NCI-H1417 treated with DMSO at 0.1 percent for 48 hours (cell line): ENCODE measurements at places on chromosomes 3 and 15.

GRCh38 chr3:8723612-8724011 lies 10.0 kb upstream of the CAV3 start:
- DNase-seq: no peak

- no peak for DNase-seq
Observed at GRCh38 chr3:197746801-197747237, 2.9 kb upstream of the FYTTD1 start.

DNA sequence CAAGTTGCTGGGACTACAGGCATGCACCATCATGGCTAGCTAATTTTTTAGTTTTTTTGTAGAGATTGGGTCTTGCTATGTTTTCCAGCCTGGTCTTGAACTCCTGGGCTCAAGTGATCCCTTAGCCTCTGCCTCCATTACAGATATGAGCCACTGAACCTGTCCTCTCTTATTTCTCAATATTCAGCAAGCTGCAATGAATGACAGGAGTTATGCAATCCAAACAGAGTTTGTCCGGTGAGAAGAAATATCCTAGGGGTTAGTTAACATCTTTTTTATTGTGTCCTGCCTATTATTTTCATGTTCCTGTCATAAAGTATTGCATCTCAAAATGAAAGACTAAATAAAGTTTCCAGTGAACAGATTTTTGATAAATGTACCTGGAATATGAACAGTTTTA lies 1161.4 kb downstream of the OTOL1 start:
- DNase-seq: no peak

- no peak for DNase-seq
Observed at GRCh38 chr3:157136647-157137387, 23.1 kb downstream of the CCNL1 start.

DNA sequence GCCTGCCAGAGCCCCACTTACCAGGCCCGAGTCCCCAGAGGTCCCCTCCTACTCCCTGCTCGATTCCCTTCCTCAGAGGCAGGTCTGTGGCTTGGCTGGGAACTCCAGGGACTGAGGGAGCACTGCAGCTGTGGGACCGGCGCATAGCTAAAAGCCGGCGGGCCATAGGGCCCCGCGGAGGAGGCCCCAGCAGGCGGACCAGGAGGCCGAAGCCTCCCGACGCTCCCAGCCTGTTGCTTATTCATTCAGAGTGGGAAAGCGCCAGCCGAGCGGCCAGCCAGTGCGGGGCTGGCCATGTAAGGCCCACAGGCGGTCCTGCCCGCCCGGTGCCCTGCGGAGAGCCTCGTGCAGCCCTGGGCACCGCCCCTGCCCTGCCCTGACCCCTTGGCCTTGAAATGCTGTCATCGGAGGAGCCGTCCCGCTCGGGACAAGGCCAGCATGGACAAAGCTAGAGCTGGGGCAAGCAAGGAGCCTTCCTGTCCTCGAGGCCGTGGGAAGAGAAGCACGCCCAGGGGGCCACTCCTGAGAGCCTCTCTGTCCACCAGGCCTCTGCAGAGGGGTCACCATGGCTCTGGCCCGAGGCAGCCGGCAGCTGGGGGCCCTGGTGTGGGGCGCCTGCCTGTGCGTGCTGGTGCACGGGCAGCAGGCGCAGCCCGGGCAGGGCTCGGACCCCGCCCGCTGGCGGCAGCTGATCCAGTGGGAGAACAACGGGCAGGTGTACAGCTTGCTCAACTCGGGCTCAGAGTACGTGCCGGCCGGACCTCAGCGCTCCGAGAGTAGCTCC lies at the start of gene LOXL1:
TSS of gene LOXL1 (plus strand) at position 244 of the 784 bp plus-strand sequence. CDS start at position 566, 322 bp downstream.
- no peak for DNase-seq

GRCh38 chr3:159848348-159849118 lies 140.1 kb upstream of the IL12A start:
- DNase-seq: no peak

DNA sequence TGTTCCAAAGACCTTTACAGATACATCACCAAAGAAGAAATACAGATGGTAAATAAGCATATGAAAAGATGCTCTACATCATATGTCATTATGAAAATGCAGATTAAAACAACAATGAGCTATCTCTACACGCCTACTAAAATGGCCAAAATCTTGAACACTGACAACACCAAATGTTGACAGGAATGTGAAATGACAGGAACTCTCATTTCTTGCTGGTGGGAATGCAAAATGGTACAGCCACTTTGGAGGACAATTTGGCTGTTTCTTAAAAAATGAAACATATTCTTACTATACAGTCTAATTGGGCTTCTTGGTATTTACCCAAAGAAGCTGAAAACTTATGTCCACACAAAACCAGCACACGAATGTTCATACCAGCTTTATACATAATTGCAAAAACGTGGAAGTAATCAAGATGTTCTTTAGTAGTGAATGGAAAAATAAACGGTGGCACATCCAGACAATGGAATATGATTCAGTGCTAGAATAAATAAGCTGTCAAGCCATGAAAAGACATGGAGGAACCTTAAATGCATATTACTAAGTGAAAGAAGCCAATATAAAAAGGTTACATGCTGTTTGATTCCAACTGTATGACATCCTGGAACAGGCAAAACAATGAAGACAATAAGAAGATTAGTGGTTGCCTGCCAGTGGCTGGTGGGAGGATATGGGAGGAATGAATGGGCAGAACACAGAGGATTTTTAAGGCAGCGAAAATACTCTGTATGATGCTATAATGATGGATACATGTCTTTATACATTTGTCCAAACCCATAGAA lies 81.3 kb upstream of the NEDD4 start:
- no peak for DNase-seq

- DNase-seq: no peak
Observed at GRCh38 chr15:79494963-79495755, 63.0 kb downstream of the MINAR1 start.

- DNase-seq: peak; percentile 57
Observed at GRCh38 chr3:2921903-2922302, 188.3 kb downstream of the IL5RA start.

GRCh38 chr15:85828874-85829273 lies 34.1 kb upstream of the KLHL25 start:
- DNase-seq: no peak

DNA sequence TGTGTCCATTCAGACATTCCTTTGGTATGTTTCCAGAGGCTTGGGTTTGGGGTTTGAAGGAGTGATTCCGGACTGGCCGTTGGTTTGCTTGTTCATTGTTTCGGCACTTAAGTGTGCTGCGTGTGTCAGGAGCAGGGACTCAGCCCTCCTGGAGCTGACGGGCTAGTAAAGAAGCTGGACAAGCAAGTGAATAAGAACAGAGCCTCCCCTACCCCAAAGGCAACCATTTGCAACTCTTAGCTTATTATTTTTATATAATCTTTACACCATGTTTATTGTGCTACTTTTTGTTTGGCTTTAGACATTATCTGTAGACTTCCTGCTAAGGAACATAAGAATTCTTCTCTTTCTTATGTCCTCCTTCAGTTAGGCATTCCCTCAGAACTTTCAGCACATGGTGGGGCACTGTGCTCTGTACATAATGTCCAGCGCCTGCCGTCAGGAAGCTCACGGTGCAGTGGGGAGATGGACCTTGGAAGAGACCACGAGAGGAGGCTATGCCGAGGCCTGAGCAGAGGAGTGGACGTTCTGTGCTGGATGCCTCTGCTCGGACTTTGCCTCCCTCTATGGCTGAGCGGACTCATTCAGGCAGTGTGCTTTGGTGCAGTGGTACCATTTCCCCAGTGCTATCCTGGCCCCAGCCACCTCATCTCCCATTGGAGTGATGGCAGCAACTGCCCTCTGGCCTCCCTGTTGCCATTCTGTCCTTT lies 65.4 kb downstream of the EEFSEC start:
- no peak for DNase-seq

- DNase-seq: no peak
Observed at GRCh38 chr15:43854801-43855200, 28.0 kb downstream of the WDR76 start.

GRCh38 chr3:142285083-142285517 lies 59.7 kb upstream of the GK5 start:
- DNase-seq: no peak

- DNase-seq: no peak
Observed at GRCh38 chr3:107561980-107562379, 39.2 kb downstream of the BBX start.

DNA sequence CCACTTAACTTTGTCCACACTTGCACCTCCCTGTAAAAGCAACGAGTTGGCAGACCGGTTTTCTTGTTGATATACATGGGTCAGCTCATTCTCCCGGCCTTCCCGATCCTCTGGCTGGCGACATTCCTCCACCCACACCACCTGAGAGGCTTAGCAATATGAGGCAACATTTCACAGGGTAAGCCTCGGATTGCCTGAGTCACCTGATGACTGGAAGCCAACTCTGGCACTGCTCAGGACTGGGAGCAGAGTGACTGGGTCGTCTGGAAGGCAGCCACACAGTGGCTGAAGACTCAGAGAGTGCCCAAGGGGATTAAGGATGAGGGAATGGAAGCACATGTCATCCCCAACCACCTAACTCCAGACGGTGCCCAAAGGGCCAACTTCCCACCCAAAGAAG lies 9.8 kb downstream of the HOMER2 start:
- no peak for DNase-seq

- no peak for DNase-seq
Observed at GRCh38 chr15:36666228-36666905, 86.9 kb downstream of the CDIN1 start.

DNA sequence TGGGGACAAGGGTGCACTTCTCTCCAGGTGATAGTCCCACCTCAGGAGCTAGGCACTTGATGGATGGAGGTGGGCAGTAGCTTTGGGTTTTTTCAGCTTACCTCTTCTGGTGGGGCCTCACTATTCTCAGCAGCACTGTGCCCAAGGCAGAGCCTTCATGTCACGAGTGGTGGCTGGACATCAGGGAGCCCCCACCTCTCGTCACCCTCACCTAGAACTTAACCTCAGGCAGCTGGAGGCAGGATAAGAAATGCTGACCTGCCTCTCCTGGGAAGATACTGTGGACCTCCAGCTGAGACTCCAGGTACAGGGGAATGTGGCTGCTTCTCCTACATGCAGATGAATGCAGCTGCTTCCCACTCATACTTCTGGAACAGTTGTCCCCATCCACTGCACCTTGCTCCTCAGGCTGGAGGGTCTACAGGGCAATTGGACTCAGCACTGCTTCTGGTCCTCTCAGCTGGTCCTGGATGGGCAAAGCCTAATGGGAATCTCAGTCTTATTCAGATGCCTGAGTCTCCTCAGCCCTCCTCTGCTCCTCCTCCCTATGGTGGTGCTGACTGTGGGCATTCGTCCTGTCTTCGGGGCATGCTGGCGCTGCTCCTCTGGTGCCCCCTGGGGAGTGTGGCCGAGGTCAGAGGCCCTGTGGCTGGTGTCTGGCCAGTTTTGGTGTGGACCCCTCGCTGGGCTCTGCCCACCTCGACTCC lies 129.9 kb downstream of the KLF13 start:
- no peak for DNase-seq

- DNase-seq: no peak
Observed at GRCh38 chr3:178705925-178706324, 169.7 kb downstream of the KCNMB2 start.

GRCh38 chr15:101398247-101398646 lies 91.3 kb downstream of the PCSK6 start:
- no peak for DNase-seq

DNA sequence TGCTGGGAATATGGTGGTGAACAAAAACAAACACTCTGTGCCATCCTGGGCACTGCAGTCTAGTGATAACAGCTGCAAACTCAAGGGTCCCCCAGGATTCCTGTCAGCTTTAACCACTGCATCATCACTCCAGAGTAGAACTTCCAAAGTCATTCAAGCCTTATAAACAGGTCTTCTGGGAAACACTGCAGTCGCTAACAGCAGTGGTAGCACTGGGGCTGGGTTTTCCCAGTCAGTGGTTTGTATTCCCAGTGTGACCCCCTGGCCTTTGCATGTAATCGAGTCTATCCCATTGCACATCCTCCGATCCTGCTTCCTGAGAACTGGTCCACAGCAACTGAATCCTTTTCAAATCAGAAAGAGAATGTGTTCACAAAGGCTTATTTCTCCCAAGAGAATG lies 623.5 kb downstream of the EDEM1 start:
- no peak for DNase-seq

DNA sequence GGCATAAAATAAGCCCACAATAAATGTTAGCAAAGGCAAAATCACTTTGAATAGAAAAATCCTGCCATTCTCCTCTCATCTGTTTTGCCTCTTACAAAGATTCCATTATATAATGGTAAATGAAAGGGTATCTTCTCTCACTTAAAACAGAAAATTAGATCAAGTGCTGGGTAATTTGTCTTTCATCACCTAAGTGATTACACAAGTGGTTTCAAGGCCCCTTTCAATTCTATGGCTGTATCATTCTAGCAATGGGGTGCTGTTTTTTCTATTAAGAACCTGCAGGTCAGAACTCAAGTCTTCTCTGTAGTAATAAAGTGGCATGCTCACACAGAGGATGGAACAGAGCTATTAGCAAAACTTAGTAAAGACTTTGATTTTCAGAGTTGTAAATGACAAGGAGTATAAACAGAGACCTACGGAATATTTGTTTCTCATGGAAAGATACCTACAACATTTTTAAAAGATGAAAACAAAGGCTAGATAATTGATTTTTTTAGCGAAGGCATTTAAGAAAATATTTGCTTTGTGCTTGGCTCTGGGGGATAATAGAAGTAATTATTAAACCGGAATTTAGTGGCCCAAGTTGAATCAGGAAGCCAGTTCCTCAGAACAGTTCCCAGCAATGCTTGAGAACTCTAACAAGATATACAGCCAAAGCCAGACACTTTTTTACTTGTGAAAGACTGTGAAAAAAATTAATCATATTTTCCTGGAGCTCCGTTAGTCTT lies 137.4 kb downstream of the CMSS1 start:
- peak; percentile 27 for DNase-seq

DNA sequence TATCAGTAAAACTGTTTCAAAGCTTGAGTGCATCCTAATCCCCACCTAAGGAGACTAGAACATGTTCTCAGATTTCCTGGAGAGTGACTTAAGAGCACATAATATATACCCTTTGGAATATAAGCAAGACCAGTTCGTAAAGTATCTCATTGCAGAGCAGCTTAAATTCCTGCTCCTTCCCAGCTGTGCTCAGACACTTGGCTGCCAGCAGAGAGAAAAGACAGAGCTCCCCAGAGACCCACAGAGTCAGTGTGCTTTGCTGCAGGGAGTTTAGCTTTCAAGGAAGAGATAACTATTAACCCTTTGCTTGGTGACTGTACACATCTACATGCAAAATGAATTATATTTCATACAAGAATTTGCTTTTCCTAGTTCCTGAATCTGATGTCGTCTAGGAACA lies 338.1 kb upstream of the ARHGEF26 start:
- DNase-seq: no peak

- DNase-seq: no peak
Observed at GRCh38 chr3:54949491-54950044, 21.7 kb upstream of the LRTM1 start.

- no peak for DNase-seq
Observed at GRCh38 chr3:28139967-28140634, 101.3 kb upstream of the CMC1 start.

DNA sequence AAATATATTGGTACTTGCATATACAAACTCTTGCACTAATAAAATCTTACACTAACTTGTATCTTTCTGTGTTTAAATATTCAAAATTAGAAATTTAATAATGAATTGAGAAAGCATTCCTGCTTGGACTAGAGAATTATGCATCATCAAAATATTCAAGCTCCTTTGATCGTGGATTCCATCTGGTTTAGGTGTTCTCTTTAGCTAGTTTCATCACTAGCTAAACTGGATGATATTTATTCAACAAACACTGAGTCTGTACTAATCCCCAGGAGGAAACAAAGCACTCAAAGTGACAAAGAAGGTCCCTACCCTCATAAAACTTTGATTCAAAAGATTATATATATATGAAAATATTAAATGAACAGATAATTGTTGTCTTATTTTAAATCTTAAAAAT lies 1360.9 kb upstream of the ALCAM start:
- no peak for DNase-seq

GRCh38 chr3:49454898-49455681 lies 15.0 kb upstream of the DAG1 start:
- no peak for DNase-seq

- no peak for DNase-seq
Observed at GRCh38 chr3:100761211-100761942, 52.1 kb downstream of the TFG start.
